ENCODE measurements at places on chromosomes 7 and 10.
A peak's percentile ranks its signal among the peaks of the same experiment; 100 is the strongest.

DNA sequence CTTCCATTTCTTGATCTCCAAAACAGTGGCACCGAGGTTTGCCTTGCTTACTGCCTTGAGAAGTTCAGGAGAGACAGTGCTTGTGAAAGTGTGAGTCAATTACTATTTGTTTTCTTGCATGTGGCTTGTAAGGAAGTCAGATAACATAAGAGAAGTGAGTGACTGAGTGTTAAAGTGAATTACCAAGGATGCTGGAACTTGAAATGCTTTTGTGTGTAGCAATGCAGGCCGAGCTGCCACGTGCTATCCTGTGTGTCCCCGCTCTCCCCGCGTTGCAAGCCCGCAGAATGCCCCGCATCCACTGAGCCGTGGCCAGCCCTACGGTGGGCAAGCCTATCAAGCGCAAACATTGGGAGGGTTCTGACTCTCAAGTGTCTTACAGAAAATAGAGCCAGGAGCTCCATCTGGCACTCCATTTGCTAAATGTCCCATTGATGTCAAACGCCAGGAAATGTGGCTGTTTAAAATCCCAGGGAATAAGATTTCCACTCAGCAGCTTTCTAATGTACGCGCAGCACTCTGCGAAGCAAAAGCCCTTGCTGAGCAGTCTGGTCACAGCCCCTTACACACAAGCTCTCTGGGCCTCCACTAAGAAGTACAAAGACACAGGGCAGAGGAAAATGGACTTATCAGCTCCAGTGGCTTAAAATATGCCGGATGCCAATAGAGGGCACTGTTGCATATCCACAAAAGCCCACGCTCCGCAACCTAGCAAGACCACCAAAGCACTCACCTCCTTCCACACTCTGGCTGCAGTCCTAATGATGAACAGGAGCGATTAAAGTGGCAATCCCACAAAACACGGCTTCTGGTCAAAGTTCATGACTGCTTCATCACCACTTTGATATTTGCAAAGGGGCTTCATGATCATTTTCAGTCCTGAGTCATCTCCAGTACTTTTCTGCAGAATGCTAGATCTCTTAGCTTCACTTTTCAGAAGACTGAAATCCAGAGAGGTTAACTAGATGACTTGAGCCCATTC, 158.0 kb upstream of the ITGB1 start:
- peak; percentile 85 for DNase-seq

DNA sequence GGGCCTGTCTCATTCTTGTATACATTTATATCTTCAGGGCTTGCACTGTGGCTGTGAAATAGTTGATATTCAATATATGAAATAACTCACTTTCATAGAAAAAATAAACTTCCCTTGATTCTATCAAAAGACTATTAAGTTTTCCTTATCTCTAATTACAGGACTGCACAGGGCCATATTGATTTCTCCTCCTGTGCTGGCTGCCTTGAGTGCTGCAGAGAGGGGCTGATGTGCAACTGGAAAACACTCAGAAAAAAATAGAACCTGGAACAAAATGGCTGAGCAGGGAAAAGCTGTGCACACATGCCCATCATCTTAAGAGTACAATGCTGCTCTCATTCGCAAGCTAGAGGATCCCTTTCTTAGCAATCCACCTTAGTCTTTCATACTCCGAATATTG, 5.9 kb upstream of the HDAC9 start:
- DNase-seq: no peak

DNA sequence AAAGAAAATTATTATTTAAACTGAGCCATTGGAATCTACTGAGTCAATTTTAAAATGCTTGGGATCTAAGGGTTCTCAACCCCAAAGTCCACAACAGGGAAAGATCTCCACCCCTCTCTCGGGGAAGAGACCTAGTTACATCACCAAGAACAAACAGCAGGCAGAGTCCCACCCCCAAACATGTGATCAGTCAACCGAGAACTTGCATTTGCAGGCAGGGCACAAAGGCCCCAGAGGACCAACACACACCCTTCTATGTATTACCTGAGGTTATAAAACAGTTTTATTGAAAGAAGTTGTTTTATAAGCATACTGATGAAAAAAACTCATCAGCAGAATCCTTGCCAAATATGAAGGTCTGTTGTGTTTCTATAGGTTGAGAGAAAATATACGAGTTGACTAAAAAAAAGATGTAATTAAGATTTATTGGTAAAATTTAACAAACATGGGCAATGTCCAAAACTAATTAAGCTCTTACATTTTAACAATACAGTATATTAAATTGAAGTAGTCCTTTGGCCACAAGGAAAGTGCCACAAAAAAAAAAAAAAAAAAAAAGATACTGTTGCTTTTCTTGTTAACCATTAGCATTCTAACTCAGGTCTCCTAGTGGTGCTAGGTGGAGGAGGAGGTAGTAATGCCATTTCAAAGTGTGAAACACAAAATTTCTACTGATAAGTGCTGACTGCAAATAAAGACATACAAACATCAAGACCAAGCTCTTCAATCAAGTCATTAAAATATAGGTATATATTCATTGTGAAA, 975 bp upstream of the USP54 start:
- no peak for DNase-seq

- no peak for DNase-seq
Measured at GRCh38 chr10:77774940-77775391, 137.4 kb upstream of the KCNMA1 start.

GRCh38 chr7:20113427-20114027, 103.7 kb downstream of the MACC1 start:
- DNase-seq: no peak

- no peak for DNase-seq
Measured at GRCh38 chr10:99979066-99979685, 30.6 kb downstream of the DNMBP start.

DNA sequence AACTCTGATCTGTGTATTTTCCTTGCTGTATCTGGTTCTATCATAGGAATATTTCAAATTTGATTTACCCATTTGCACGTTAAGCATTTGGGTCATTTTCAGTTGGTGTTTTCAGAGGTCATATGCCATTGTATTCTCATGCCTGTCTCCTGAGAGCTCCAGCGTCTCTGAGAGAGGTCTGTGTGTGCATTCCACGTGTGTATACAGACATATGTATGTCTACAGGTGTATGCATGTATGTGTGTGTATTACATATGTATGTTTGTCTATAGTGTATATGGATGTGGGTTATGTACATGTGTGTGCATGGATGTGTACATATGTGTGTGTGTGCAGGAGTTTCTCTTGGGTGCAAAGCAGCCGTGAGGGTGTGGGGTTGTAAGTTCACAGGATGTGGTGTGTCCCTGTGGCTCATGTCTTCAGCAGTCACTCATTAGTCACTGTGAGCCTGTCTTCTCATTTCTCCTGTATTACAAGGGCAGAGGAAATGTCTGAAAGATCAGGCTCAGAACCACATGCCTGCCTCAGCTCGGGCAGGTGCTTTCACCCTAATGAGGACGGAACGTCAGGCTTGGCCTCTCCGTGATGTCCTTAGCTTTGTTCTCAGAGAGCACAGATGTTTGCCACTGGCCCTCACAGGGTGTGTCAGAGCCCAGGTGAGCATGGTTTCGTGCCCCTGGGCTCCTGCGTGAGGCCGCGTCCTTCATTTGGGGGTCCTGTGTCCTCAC, 101.6 kb downstream of the NKX6-2 start:
- DNase-seq: no peak

DNA sequence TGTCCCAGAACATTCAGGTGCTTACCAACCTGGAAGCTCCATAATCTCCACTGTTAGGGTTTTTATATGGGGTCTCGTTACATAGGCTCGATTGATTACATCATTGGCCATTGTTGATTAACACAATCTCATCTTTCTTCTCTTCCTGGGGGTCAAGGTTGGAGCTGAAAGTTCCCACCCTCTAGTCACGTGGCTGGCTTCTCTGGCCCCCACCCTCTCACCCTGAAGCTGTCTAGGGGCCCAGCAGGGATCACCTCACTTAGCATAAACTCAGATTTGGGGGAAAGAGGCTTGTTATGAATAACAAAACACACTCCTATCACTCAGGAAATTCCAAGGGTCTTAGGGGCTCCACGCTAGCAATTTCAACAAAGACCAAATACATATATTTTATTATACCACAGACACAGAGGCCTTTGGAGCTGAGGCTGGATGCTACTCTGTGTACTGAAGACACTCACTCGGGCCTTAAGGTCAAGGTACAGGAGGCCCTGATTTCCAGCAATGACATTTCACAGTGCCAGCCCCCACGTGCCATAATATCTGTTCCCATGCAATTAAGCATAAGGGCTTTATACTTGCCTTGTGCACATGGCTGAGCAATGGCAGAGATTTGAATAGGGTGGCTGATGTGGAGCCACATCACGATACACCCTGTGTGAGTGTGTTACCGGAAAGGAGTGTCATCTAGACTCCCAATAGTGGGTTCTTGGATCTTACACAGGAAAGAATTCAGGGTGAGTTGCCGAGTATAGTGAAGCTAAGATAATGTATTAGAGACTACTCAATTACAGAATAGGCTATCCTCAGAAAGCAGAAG, 108.2 kb downstream of the COL26A1 start:
- DNase-seq: no peak

DNA sequence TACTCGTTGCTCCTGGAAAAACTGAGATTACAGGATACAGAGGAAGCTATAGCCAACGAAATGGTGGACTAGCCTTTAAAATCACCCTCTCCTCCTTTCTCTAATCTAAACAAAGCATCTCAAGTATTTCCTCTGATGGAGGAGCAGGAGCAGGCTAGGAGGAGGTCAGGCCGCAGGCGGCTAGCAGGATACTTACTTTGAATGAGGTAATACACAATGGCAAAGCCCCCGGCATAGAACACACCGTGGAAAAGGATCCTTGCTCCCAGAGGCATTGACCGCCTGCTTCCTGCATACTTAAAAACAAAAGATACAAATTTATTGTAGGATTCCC, 64.4 kb downstream of the STK17A start:
- DNase-seq: peak; percentile 70

- no peak for DNase-seq
Measured at GRCh38 chr10:72588266-72588665, 37.6 kb downstream of the MICU1 start.

Data from fibroblast of skin of left quadriceps (primary cell).